ENCODE measurements at places on chromosomes 1 and 21.

DNA sequence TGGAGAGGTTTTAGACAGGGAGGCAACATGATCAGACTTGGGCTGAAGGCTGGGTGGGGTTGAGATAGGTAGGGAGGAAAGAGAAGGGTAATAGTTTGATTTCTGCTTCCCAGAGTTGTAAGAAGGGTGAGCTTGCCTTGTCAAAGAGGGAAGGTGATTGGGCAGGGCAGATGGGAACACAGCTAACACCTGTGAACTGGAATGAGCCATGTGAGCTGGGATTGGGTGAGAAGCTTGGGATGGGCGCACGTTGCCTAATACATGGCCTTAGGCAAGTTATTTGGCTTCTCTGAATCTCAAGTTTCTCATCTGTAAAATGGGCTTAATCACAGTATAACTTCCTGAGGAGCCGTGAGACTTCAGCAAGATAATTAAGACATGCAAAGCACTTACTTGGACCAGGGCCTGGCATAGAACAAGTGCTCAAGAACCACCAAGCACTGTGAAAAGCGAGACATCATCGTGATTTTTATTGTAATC is 33.8 kb upstream of the ID3 start:
- DNase-seq: no peak

DNA sequence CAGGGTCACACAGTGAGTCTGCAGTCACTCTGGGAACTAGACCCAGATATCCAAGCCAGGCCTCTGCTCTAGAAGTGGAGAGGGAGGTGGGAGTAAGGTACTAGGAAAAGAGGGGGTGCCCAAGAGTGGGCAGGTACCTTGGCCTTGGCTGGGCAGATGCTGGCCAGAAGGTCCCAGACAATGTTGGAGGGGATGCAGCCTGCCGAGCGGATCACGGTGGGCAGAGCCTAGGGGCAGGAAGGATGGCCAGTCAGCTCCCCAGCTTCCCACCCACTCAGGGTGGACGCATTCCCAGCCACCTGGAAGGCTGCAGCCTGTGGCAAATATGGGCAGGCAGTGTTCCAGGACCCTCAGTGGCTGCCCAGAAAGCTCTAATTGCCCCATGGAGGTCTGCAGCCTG is 23.3 kb downstream of the SPOCD1 start:
- DNase-seq: no peak

DNA sequence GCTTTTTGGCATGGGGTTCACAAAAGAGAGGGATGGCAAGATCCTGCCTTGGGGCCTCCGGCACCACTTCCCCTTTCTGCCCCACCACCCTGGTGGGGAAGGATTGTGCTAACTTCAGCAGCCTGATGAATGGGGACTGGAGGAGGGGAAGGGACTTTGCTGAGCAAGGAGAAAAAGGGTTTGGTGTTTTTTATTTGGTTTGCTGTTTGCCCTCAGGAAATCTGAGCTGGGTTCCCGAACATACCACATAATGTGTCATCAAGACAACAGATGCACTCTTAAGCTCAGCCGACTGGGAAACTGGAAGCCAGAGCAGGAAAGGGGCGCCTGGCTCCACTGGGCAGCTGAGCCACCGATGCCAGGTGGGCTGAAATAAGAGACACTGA is 19.8 kb downstream of the OLFML2B start:
- no peak for DNase-seq

GRCh38 chr1:61337037-61337436 is 254.7 kb downstream of the NFIA start:
- no peak for DNase-seq
